ENCODE measurements at places on chromosomes 7 and 10.

- DNase-seq, result no peak
Measured at GRCh38 chr7:24834128-24834798, 77.0 kb upstream of the GSDME start.

- no peak for DNase-seq
Measured at GRCh38 chr7:77765906-77766800, 32.1 kb downstream of the TMEM60 start.

- no peak for DNase-seq
Measured at GRCh38 chr10:33189363-33189762, 145.1 kb downstream of the NRP1 start.

- no peak for DNase-seq
Measured at GRCh38 chr10:120514035-120514620, 57.1 kb downstream of the PLPP4 start.

DNA sequence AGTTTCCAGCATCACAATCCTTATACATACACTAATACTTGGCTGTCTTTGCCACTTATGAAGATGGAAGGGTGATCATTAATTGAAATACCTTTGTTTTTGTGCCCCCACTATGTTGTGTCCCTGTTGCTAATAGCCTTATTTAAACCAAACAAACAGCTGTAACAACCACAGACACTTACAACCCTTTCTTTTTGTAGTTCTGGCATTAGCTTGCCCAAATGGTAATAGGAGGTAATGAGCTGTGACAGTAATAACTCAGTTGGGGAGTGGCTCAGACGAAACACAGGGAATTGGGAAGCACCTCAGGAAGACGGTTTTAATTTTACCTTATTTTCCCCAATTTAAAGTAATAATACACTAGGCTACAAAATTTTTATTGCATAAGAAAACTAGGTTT lies 83.4 kb downstream of the MDFIC start:
- DNase-seq, result no peak

GRCh38 chr10:114304571-114305421 lies 65.7 kb downstream of the VWA2 start:
- DNase-seq, result peak; percentile 60

GRCh38 chr7:16619979-16620408 lies 25.6 kb downstream of the ANKMY2 start:
- peak; percentile 20 for DNase-seq

DNA sequence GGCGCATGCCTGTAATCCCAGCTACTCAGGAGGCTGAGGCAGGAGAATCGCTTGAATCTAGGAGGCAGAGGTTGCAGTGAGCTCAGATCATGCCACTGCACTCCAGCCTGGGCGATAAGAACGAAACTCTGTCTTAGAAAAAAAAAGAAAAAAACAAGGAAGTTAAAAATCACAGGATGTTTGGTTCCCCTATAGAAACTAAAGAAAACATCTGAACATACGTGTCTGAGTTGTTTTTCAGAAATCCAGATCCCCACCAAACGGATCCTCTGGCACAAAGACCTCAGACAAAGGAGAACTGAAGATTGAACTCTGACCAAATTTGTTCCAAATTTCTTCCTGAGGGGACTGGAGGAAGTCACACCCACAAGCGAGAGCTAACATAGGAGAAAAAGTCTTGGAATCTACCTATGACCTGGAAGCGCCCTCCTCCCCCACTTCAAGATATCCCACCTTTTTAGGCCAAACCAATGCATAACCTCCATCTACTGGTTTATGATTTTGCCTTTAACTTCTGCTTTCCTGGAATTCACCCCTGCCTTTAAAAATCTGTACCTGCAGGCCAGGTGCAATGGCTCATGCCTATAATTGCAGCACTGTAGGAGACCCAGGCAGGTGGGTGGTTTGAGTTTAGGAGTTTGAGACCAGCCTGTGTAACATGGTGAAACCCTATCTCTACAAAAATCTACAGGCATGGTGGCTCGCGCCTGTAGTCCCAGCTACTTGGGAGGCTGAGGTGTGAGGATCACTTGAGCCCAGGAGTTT lies 19.7 kb upstream of the SIRT1 start:
- no peak for DNase-seq

DNA sequence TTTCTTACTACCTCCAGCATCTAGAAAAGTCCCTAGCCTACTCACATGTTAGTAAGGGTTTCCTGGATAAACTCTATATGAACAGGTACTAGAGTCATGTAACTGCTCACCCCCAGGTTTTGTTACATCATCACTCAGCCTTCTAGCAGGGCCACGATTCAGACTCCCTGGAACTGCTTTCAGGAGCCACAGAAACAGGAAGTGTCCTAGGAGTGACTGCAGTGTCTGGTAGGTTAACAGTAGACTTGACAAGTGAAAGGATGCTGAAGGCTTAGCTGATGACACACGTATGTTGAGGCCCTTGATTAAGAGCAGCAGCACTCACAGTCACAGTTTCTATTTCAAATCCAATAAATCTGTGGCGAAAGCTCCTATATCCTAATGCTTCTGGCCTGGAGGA lies 101.2 kb downstream of the DNMBP start:
- no peak for DNase-seq

DNA sequence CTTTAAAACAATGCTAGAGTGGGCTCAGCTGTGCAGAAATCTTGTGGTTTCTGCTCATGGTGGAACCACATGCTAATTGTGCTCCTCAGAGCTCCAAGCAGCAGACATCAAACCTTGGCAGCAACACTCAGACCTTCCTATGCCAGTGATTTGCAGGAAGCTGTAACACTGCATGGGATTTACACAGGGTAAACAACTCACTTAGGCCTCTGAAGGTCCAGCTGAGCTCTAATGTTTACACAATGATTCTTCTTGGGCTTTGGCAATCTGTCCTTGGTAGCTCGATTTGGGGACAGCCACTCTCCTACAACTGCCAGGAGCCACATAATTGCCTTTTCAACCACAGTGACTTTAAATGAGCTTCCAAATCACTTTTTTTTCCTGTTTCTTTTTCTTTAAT lies 97.7 kb upstream of the PDLIM1 start:
- DNase-seq, result no peak

- DNase-seq, result no peak
Measured at GRCh38 chr7:157406971-157407370, 70.2 kb downstream of the DNAJB6 start.

DNA sequence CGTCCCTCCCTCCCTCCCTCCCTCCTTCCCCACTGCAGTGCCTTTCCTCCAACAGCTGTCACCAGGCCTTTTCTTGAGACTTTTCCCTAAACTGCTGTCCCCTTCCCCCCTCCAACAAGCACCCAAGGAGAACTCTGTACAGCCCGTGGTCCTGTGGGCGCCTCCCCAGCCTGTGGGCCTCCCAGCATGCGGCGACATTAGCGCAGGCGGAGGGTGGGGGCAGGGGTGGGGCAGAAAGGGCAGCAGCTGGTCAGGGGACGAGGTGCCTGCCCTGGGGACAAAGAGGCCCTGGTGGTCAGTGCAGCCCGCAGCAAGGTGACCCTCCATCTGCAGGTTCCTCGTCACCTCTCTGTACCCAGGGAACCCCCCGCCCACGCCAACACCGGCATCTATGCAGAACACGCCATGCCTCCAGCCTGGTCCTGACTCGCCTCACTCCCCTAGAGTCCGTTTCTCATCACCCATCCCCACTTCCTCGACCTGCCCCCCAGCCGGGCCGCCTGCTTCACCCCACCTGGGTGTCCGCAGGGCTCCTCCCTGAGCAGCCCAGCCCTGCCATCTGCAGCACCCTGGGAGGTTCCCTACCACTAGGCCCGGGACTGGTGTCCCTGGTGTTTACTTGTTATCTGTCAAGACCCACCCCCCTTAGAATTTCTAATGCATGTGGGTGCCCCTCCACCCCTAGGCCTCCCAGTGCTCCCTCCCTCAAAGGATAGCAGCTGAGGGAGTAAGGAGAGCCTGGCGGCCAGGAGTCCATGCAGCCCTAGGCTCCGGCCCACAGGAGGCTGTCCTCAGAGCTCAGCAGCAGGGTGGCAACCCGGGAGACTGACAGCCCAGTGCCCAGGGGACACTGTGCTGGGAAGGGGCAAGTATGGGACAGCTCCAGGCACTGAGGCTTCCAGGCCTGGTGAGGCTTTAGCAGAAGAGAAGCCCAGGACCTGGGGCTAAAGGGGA lies 147.8 kb downstream of the ARHGAP22 start:
- no peak for DNase-seq

DNA sequence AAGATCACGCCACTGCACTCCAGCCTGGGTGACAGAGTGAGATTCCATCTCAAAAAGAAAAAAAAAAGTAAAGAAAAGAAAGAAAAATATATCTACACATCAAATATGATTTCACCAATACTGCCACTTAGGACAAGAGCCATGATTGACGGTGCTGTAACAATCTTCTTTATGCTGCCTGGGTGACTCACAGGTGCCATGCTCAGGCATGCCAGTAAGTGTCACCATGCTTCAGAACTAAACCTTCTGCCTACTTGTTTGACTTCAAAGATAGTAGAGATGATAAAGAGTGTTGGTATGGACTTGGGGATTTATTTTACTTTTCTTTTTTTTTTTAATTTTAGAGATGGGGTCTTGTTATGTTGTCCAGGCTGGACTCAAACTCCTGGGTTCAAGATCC lies 33.6 kb upstream of the DNMBP start:
- DNase-seq, result peak; percentile 6

DNA sequence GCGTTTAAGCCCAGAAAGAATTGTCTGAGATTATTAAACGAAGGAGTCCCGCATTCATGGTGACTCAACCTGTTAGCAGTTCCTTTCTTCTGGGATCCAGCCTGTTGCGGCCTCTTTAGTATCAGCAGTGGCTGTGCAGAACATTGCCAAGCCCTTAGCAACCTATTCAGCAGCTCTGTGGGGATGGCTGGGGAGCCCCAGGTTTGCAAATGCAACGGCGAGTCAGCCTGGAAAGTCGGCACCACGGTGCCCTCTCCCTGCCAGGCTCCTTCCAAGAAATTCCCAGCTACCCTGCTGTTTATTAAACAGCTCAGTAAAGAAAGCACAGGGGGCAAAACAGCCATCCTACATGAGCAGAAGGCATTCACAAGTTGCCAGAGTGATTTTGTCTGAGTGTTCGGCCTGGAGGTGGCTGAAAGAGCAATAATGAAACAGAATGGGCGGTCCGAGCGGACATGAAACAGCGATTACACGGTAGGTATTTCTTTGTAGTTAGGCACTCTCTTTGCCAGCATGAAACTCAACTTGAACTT lies 198.3 kb downstream of the BAMBI start:
- no peak for DNase-seq

DNA sequence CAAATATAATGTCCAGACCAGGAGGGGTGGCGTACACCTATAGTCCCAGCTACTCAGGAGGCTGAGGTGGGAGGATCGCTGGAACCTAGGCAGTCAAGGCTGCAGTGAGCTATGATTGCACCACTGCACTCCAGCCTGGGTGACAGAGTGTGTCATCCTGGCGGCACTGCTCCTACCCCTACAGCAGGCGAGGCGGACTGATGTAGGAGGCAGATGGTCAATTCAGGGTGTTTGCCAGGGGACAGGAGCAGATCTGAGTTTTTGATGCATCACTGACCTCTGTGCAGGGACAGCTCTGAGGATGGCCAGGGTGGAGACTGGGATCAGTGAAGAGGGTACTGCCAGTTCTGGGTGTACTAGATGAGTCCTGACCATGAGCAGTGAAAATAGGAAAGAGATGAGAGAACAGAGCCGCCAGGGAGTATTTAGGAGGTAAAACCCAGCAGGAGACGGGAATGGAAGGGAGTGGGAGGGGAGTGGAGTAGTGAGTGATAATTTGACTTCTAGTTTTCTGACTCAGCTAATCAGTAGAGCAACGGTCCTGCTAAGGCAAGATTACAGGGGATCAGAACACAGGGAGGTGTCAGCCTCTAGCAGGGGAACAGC lies 75.3 kb downstream of the HIP1 start:
- DNase-seq, result no peak

GRCh38 chr10:97596101-97597082 lies 6.9 kb downstream of the C10orf62 start:
- DNase-seq, result no peak

- no peak for DNase-seq
Measured at GRCh38 chr7:66060796-66061195, 14.8 kb upstream of the ASL start.

DNA sequence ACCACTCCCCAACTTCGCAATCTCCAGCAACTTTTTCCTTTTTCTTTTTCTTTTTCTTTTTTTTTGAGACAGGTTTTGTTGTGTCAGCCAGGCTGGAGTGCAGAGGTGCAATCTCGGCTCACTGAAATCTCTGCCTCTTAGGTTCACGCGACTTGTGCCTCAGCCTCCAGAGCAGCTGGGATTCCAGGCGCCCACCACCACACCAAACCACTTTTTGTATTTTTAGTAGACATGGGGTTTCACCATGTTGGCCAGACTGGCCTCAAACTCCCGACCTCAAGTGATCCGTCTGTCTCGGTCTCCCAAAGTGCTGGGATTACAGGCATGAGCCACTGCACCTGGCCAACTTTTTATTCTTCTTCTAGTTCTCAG lies 55.0 kb downstream of the KIAA1549 start:
- no peak for DNase-seq

GRCh38 chr10:110853921-110854605 lies 17.7 kb upstream of the PDCD4 start:
- DNase-seq, result no peak

- no peak for DNase-seq
Measured at GRCh38 chr10:8908013-8908412, 853.5 kb downstream of the GATA3 start.

GRCh38 chr7:106773228-106773627 lies 91.9 kb upstream of the PIK3CG start:
- no peak for DNase-seq

DNA sequence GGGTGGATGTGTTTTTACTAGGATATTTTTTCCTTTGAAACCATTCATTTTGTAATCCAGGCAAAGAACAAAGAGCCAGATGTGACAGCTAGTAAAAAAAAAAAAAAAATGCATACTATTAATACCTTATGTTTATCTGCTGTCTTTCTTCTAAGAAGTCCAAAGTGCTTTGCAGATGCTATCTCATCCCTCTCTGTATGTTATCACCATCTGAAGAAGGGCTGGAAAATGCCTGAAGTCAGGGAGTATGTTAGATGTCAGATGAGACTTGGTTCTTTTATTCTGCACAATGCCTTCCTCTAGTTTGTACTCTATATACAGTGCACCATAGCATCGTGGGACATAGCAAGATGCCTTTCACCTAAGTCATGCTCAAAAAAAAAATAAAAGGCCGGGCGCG lies 10.4 kb upstream of the CAMK1D start:
- no peak for DNase-seq

DNA sequence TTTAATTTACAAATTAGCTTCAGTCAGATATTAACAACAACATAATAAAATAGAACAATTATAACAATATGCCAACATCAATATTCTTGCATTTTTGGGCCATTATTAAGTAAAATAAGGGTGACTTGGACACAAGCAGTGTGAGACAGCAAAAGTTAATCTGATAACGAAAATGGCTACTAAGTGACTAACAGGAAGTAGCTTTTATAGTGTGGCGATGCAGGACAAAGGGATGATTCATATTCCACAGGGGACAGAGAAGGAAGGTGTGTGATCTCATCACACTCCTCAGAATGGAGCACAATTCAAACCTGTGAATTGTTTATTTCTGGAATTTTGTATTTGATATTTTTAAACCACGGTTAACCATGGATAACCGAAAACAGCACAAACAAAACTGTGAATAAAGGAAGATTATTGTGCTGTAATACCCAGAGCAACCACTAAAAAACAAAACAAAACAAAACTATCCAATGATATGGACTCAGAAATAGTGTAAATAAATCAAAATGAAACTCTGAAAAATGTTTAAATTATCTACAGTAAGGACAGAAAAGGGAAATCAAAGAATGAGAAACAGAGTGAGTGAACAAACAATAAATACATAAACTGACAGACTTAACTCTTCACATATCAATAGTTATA lies 66.9 kb upstream of the TFEC start:
- DNase-seq, result no peak

Measured in stimulated activated CD4-positive, alpha-beta T cell treated with anti-CD3 and anti-CD28 coated beads, Interleukin-2, amount 100 ng/mL, for 24 hours (primary cell).